Stimulated activated CD4-positive, alpha-beta T cell treated with anti-CD3 and anti-CD28 coated beads, Interleukin-4, amount 100 ng/mL, for 24 hours (primary cell): ENCODE measurements at places on chromosomes 13 and 19.
A peak's percentile ranks its signal among the peaks of the same experiment; 100 is the strongest.

DNA sequence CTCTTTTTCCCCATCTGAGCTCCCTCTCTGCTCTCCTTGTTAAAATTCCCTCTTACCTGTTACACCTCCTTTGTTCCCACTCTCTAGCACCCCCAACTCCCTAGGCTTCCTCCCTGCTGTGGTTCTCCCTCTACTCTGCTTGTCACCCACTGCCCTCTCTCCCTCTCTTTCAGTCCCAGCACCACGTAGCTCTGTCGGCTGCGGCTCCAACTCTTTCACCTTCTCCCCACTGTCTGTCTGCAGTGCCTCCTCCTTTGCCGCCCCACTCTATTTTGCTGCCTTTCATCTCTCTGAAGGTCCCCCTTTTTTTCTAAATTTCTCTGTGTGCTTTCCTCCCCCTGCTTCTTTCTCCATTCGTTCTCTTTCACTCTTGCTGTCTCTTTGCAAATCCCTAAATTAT lies 1.1 kb downstream of the ZNF836 start:
- DNase-seq, result no peak

GRCh38 chr19:3591876-3592613 lies 6.8 kb downstream of the GIPC3 start:
- DNase-seq, result no peak

DNA sequence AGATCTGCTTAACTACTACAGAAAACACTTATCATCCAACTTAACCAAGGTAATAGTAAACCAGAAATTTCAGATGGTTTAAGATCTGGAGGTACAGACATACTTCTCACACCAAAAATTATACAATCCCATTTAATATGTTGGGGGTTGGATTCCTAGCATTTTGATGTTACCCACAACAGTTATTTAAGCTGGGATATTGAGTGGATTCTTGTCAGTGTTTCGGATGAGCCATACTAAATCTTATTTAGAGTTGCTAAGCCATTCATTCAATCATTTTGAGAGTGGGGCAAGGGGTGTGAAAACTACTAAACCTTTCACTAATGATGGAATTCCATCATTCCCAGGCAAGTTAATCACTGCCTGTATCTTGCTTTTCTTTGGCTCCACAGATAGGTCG lies 40.6 kb downstream of the KATNAL1 start:
- no peak for DNase-seq

DNA sequence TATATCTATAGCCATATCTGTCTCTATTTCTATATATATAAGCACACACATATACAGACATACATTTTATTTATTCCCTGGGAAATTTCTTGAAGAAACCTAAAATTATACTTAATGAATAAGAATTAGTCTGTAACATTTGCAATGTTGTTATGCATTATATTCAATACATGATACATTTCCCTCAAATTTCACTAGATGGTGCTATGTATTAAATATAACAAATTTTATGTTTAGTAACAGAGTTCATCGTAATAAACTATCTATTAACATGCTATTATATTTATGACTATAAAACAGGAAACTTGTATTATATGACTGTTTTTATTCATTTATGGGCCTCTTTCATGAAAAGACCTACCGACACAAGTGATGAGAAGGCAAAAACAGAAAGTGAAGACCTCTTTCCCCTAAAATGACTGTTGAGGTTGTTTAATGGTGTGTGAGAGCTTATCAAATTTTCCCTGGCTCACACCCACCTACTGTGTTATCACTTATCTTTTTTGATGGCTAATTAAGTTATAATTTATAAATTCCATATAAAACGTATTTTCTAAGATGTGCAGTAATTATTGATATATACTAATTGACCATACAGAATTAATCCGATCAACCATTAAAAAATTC lies 881.9 kb downstream of the SLITRK6 start:
- no peak for DNase-seq

DNA sequence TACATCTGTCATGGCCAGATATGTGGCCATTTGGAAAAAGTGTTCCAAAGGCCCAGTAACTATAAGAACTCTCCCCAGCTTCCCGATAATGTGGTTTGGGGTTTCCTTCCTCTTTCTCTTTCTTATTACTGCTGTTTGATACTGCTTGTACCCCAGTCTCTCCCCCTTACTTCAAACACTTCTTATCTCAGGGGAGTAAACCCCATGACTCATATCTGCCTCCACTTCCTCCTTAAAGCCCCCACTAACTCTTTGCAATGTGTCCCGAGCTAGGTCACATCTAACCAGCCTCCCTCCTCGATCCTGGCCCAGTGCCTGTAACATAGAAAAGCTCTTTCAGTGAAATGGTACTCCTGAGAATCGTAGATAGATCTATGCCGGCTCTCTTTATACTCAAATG lies 82.4 kb upstream of the STARD13 start:
- DNase-seq, result no peak

GRCh38 chr13:44619651-44620050 lies 43.5 kb upstream of the TSC22D1 start:
- no peak for DNase-seq

DNA sequence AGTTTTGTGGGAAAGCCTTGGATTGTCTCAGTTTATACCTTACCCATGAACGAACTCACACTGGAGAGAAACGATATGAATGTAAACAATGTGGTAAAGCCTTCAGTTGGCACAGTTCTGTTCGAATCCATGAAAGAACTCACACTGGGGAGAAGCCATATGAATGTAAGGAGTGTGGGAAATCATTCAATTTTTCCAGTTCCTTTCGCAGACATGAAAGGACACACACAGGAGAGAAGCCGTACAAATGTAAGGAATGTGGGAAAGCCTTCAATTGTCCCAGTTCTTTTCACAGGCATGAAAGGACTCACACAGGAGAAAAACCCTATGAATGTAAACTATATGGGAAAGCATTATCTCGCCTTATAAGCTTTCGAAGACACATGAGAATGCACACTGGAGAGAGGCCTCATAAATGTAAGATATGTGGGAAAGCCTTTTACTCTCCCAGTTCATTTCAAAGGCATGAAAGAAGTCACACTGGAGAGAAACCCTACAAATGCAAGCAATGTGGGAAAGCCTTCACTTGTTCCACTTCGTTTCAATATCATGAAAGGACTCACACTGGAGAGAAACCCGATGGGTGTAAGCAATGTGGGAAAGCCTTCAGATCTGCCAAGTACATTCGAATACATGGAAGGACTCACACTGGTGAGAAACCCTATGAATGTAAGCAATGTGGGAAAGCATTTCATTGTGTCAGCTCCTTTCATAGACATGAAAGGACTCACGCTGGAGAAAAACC lies 7.5 kb upstream of the ZNF440 start:
- DNase-seq, result no peak

GRCh38 chr13:40671956-40672764 lies 5.7 kb upstream of the FOXO1 start:
- DNase-seq, result peak; percentile 47

GRCh38 chr19:17720440-17720839 lies 1.2 kb downstream of the MAP1S start:
- no peak for DNase-seq

DNA sequence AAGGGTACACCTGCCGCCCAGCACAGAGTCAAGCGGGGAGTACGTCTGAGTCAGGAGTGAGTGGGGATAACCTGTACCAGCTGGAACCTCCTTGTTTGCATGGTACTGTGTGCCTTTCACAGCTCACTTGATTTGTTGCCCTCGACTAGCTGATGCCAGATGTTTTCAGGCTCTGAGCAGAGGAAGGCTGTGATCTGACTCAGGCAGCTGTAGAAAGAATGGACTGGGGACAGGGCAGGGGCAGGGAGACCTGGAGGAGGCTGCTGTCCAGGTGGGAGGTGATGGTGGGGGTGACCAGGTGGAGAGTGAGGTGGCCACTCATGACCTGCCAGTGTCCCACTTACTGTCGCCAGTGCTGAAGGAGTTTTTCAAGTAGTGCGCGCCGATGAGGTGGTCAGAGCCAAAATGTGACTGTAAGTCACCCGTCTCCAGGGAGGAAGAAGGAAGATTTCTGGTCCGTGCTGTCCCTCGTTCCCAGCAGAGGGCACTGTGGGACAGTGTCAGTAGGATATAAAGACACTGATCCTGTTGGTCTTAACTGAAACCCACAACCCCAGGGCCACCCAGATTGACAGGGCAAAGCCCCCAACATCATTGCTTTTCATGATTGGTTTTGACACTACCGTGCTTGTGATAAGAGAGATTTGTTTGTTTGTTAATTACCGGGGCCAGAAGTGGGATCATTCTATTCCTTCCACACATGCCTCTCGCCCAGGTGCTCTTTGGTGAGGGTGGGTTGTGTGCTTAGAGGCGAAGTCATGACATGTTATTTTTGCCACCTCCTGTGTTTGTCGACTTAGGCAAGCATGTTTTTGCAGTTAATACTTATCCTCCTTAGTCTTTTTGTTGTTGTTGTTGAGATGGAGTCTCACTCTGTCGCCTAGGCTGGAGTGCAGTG lies 128.4 kb downstream of the DPF1 start:
- DNase-seq, result peak; percentile 63

- DNase-seq, result no peak
Observed at GRCh38 chr19:13076787-13077186, 25.9 kb downstream of the LYL1 start.

DNA sequence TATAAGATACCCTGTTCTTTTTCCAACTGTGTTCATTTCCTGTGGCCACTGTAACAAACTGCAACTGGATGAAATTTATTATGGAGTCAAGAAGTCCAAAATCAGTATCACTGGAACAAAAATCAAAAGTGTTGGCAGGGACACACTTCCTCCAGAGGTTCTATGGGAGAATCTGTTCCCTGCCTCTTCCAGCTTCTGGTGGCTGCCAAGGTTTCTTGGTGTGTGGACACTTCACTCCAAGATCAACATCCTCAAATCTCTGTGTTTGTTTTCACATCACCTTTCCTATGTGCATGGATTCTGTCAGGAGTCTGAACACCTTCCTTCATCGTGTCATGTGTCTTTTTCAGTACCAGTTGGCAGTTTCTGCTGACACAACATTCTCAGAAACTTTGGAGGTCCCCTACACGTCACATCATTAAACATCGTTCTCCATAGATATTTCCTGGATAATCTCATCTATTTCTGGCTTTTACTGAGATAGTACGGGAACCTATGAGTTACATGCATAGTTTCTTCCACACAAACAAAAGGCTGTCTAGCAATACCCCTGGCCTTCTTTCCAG lies 15.2 kb upstream of the EFNB2 start:
- DNase-seq, result no peak

- DNase-seq, result no peak
Observed at GRCh38 chr13:58369936-58370335, 738.4 kb downstream of the PCDH17 start.

DNA sequence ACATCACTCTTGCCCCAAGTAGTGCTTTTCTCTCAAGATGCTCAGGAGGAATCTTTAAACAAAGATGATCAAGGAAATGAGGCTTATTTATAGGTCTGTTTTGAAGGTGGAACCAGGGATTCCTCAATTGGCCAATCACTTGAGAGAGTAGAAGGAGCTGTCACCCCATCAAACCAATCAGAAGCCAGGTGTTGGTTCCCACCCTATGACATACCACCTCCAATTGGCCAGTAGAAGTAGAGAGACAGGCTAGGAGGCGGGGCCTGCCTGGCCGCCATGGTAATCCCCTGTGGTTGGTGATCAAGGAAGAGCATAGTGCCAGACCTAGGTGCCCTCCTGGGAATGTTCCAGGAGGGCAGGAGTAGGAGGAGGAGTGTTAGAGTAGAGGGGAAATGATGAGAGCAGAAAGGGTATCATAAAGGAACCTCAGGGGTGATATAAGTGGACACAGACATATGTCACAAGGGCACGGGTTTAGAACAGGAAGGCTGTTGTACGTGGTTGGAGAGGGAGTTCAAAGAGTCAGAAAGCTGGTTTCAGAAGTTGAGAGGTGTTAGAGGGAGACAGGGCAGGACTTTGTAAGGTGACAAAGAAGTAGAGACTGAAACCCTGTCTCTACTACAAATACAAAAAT lies 10.5 kb downstream of the PMIS2 start:
- no peak for DNase-seq

DNA sequence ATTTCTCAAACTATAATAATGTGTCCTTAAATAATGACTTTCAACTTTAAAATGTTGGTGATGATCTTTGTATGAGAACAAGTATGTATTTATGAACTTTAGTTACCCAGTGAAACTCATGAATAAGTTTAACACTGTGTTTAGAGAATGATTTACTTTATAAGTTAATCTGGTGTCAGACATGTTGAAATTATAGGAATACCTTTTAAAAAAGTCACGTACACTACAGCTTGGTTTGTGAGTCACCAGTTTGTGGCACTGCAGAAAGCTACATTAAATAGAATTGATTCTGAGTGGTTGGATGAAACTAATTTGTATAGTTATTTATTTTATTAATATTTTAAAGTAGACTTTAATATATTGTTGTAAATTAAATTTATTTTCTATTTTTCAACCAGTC lies 1366.2 kb upstream of the PCDH20 start:
- DNase-seq, result no peak

GRCh38 chr19:35936738-35937268 lies 629 bp downstream of the LRFN3 start:
- DNase-seq, result no peak

DNA sequence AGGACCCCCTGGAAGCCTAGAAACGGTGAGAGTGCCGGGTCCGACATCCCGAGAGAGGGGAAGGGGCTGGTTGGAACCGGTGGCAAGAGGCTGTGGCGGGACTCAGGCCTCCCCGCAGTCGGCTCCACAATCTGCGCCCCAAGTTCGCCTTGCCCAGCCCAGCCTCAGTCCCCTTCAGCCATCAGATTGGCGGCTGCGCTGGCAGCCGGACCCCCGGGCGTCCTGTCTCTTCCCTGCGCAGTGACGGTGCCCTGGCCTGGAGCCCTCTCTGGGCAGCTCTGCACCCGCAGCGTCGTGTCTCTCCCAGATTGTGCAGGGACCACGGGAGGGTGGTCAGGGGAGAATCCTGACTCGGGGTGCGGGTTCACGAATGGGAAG lies 315 bp downstream of the ZNF492 start:
- no peak for DNase-seq

GRCh38 chr13:98508685-98509084 lies 68.2 kb downstream of the STK24 start:
- DNase-seq, result no peak

- DNase-seq, result no peak
Observed at GRCh38 chr19:21466627-21467026, 38.8 kb upstream of the ZNF429 start.
